ENCODE measurements at places on chromosomes 3 and 15.

DNA sequence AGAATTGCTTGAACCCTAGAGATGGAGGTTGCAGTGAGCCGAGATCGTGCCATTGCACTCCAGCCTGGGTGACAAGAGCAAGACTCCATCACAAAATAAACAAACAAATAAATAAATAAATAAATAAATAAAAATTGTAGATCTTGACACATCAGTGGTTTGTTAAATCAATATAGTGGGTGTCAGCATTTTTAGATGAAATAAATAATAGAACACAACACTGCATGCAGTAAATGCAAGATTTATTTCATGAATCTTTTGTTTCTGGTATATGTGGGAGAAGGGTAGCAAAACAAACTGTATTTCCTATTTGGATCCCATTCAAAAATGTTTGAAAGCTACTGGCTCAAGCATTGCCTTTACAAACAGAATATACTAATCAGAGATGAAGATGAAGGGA lies 35.6 kb upstream of the CHRM5 start:
- DNase-seq, result no peak

DNA sequence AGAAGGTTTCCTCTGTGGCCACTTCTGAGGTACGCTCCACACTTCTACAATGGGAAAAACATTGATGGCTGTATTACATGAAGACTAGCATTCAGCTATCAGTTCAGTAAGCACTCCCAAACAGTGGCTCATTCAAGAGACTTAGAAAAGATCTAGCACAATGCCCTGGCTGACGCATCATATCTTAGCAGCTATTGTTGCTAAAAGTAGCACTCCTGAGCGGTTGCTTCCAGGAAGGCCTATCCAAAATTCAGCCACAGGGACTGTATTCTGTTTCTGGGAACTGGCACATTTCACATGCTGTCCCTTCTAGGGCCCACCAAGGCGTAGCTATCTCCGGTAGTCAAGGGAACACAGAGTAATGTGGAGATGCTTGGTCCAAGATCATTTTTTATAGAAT lies 21.2 kb upstream of the SPRED1 start:
- no peak for DNase-seq

DNA sequence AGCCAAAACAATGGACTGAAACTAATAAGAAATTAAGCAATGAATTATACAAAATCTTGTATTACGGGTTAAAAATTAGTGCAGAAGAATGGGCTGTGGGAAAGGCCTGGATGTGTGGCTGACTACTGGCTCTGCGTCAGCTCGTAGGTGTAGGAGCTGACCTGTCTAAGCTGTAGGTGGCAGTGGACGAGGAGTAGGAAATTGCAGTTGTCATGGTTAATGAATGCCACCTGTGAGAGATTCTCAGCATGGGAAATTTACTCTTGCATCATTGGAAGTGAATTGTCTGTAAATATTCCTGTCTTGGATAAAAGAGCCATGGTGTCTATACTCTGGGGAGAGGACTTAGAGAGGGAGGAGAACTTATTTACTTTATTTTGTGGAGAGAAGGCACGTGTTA lies 23.4 kb downstream of the CHRNA7 start:
- DNase-seq, result no peak

- DNase-seq, result no peak
These were observed 577.8 kb downstream of the PYDC2 start for GRCh38 chr3:192038726-192039125.

DNA sequence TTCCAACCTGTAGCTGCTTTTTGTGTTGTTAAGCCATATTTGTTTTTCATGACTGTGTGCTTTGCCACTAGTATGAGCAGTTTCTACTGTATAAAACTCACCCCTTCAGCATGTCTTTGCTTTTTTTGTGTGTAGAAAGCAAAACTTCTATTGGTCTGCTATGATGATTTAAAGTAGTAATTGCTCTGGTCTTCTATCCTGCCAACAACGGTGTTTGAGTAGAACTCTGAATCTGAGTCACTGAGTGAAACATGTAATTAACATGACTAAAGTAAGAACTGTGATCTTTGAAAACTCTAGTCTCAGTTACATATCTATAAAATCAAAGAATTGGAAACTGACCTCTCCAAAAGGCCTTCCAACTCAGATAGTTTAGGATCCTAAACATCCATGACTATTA lies 133.6 kb downstream of the TPRG1 start:
- no peak for DNase-seq

GRCh38 chr3:25834346-25834745 lies 44.5 kb downstream of the OXSM start:
- no peak for DNase-seq

DNA sequence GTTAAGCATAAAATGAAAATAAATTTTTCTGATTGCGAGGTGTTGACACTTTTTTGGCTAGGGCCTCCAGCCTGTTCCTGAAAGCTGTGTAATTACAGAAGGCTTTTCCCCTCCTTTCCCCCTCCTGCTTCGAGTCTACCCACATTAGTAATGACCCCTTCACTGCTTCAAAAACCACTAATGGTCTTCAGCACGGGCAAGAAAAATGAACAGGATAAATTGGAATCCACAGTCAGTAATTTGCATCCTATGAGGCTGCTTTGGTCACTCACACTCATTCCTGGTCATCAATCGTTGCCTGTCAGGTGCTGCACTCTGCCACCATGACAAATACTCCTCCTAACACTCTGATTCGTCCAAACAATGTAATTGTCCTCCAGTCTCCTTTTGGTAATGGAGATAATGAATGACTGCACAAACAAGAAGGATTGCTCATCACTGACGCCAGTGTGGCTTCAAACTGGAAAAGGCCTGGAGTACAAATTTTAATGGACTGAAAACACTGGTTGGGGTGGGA lies 148.6 kb downstream of the MEIS2 start:
- DNase-seq, result no peak

Data from activated CD8-positive, alpha-beta memory T cell treated with anti-CD3 and anti-CD28 coated beads, Interleukin-2, amount 50 U/mL, for 48 hours (primary cell).